ENCODE measurements at places on chromosomes 2 and 18.

DNA sequence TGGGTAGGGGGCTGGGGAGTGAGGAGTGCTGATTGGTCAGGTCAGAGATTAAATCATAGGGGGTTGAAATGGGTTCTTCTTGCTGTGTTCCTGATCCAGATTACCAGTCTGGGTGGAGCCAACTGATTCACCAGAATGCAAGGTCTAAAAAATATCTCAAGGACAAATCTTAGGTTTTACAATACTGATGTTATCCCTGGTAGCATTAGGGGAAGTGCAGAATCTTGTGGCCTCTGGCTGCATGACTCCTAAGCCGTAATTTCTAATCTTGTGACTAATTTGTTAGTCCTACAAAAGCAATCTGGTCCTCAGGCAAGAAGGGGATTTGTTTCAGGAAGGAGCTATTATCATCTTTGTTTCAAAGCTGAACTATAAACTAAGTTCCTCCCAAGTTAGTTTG is 289.2 kb upstream of the KYNU start:
- DNase-seq = no peak

GRCh38 chr2:220278022-220278421 is 650.6 kb downstream of the SLC4A3 start:
- no peak for DNase-seq

DNA sequence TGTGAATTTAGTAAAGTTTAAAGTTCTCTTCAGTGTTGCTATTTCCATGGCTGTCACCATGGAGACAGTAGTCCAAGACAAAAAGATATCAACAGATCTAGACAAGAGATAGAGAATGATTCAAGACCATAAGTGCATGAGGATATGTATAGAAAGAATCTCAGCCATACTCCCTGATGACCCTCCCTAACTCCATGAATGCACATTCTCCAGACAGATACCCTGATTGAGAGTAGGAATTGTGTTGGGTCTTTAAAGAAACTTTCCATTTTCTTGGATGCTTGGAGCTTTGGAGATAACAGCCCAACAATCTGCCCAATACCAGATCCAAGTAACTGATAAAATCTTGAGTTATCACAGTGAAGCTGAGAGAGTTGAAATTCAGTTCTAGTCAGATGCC is 1601.2 kb upstream of the CELF4 start:
- no peak for DNase-seq

- no peak for DNase-seq
These were observed 113.3 kb downstream of the SCG2 start for GRCh38 chr2:223488814-223489213.

DNA sequence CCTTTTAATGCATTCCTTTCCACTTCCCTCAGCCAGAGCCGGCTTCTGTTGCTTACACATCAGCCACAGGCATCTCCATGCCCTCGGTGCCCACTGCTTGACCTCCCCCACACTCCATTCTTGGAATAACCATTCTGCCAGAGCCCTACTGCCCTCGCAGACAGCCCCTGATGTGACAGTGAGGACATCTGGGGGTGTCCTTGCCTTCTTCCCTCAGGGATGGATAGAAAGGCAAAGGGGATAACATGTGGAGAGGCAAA is 6.4 kb upstream of the NPPC start:
- DNase-seq = no peak

GRCh38 chr2:33034784-33035183 is 88.0 kb downstream of the LTBP1 start:
- no peak for DNase-seq

DNA sequence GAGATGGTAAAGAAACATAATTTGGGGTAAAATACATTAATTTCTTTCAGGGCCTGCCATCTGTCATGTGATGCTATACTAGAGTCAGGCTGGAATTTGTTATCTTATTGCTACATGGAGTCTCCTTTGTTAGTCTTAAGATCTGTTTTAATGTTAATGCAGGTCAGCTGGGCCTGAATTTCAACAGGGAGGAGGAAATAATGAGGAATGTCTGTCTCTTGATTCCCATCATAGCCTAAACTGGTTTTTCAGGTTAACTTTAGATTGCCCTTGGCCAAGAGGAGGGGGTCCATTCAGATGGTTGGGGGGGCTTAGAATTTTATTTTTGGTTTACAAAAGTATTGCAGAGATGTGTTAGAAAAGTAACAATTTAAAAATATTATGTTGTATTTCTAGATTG is 19.0 kb upstream of the FEZ2 start:
- DNase-seq = no peak

DNA sequence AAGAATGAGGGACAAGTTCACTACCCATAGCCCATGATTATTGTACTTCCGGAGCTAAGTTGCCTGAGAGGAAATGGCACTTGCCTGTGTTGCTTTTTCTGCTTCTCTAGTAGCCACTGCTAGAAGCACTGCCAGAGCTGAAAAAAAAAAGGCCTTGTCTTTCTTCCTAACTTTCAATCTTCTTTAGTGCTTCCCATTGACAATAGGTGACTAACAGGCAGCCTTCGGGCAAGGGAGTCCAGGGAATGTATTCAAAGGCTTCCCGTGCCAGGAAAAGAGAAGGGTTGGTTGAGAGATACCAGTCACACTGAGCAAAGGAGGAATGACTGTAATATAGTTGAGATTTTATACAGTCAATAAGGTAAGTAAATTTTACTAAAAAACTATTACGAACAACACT is 242.0 kb downstream of the CALCRL start:
- DNase-seq = no peak

DNA sequence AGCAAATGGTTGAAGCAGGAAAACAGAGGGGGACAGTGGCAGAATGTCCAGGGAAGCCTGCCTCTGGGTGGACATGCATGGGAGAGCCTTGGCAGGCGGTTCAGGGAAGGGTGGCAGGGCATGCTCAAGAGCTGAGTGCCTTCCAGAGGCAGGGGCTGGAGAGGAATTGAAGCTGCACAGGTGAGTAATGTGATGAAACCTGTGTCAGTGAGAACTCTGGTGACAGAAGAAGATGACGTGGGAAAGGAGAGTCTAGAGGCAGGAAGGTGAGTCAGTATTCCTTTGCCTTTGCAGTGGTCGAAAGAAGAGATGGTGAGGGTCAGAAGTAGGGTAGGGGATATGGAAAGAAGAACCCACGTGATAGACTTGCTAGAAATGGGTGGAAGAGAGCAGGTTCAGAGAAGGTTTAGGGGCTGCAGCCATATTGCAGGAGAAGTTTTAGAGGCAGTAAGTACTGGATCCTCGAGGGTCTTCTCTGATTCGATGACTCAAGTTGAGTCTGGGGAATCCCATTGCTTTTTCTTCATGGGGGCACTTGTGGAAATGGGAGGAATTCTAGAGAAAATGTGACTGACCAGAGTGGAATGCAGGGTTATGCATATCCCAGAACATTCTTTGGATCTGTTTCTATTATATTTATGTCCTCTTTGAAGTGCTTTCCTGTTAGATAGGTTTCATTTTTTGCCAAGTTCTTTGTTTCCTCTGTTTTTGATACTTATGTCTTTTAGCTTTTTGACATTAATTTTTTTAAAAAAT is 37.4 kb downstream of the TMEM87B start:
- no peak for DNase-seq
